Activated T-cell treated with anti-CD3 and anti-CD28 coated beads for 24 hours (primary cell): ENCODE measurements at places on chromosomes 16 and 17.

DNA sequence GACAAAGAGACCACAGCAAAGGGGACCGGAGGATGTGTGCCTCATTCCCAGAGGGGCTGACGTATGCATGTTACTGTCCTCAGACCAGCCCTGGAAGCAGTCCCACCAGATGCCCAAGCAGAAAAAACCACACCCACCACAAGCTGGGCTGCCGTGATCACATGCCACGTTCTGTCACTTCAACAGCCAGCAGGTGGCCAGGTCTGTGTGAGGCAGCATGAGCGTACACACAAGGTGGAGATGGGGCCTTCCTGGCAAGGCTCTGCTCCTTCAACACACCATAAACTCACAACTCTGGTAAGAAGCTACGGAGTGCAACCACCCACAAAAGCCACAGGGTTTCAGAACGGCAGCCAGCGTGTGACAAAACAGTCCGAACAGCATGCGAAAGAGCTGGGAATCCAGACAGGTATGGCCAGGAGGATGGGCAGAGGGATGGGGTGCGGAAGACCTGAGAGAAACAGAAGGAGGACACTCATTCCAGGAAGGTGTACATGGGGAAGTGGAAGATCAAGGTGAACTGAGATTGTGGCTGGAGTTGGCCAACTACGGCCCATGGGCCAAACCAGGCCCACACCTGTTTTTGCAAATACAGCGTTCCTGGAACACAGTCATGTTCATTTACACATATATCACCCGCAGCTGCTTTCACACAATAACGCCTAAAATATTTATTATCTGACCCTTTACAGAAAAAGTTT lies 27.9 kb downstream of the MBTPS1 start:
- DNase-seq, result peak; percentile 37

GRCh38 chr16:19588661-19589060 lies 33.2 kb downstream of the VPS35L start:
- DNase-seq, result no peak

- no peak for DNase-seq
Observed at GRCh38 chr16:84847564-84848355, 28.0 kb downstream of the CRISPLD2 start.

GRCh38 chr16:77213542-77214106 lies 14.4 kb downstream of the SYCE1L start:
- no peak for DNase-seq

DNA sequence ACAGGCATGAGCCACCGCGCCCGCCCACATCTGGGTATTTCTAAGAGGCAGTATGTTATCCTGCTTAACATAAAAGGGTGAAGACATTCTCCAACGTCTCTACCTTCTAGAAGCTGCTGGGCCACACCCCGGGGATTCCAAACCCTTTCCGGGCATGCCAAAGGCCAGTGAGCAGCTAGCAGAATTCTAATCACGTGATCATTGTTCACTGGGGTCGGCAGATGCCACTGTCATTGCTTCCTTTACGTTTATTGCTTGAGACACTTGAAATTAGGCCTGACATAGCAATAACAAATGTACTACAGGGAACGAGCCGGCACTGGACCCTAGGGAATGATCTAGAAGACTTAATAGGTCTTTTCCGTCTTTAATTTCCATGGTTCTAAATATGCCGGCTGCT lies 141.2 kb upstream of the ZFHX3 start:
- DNase-seq, result no peak

DNA sequence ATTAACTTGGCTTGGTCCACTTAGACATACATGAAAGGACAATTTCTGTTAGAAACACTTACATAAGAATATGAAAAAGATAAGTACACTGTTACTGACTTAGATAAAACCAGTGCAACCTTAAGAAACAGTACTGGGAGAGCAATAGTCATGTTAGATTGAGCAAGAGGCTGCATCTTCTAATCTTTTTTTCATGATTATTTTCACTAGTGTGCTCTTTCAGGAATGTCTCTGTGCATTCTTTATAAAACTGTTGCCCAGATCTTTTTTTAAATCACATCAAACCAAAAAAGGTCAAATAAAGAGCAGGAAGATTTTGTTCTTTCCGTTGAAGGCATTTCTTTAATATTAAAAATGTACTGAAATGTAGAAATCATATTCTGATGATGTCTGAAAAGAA lies 100.7 kb upstream of the AXIN2 start:
- DNase-seq, result no peak

DNA sequence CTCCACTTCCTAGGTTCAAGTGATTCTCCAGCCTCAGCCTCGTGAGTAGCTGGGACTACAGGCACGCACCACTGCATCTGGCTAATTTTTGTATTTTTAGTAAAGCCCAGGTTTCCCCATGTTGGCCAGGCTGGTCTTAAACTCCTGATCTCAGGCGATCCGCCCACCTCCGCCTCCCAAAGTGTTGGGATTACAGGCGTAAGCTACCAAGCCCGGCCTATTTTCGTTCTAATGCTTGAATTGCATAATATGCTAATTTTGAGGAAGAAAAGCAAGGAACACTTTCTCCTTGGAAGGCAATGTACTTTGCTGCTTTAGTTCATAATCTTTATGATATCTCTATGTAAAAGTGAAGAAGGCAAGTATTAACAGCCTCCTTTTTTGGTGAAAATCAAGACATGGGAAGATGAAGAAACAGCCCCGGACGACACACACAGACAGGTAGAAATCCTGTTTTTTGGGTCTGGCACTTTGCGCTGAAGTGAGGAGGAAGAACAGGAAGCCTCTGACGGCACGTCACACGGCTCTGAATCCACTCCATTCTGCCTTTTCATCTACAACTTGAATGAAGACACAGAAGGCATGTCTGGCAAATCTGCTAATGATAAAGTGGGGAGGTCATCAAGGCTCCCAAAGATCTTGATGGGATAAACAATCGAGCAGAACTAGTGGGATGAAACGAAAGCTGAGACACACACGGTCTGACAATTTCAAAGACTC lies 24.9 kb downstream of the VPS53 start:
- DNase-seq, result no peak

GRCh38 chr17:76276461-76277299 lies 11.5 kb downstream of the UBALD2 start:
- no peak for DNase-seq

DNA sequence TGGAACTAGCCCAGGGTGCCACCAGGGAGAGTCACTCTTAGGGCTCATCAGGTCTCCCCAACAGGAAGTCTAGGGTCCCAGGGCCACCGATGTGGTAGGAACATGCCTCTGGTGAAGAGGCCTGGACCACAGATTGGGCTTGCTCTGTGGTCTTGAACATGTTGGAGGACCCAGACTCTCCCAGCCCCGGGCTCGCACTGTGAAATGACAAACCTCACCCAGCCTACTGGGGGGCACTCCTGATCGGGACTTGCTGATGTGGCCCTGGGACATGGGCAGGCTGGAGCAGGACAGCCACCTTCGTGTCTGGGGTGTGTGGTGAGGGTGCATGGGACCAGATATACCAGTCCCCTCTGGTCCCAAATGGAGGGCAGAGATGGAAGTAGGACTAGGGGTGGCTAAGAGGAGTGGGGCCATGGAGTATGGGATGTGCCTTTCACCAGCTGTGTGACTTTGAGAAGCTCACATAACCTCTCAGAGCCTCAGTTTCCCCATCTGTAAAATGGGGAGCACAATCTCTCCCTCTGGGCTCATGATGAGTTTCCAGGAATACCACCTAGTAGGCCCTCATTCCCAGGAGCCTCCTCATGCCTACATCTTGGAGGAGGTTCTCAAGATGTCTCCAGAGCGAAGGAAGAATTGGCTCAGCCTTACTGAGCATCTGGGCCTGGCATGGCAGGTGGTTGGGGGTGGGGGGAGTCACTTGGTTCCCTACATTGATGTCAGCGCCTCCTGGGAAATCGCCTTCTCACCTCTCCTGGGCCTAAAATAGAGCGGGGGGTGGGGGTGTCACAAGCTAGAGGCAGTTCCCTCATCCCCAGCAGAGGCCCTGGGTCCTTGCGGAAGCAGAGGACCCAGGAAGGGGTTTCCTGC lies 1.5 kb upstream of the ADAM11 start:
- DNase-seq, result no peak

DNA sequence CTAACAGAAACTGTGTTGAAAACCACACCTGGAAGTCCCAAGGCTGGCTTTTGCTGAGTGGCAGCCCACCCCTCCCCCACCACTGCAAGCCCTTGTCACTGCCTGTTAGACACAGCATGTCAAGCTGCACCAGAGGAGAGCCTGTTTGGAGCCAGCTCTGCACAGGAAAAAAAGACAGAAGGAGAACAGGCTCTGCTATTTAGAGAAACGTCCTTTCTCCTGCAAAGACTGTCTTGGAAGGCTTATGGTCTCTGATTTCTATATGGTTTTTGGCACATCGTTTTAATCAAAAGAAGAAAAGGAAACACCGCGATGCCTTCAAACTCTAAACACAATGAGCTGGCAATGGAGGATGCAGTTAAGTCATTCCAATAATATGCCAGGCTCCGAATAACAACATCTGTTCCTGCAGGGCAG lies 275.5 kb downstream of the MAP2K4 start:
- DNase-seq, result no peak

DNA sequence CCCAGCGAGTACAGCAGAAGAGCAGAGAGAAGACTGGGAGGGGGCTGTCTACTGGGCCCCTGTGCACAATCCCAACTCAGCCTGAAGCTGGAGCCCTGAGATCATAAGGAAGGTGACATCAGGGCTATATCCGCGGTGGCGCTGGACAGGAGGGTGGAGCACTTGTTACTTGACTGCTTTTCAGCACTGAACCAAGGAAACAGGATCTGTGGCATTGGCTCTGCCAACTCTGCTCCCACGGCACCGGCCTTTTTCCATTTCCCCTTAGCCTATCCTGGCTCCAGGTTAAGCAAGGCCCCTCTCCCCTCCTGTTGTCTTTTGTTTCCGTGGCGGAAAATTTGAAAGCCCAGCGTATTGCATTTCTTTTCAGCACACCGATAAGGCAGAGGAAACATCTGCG lies 125.0 kb upstream of the IRX3 start:
- DNase-seq, result no peak

- no peak for DNase-seq
Observed at GRCh38 chr16:87921236-87921773, 15.0 kb downstream of the CA5A start.

DNA sequence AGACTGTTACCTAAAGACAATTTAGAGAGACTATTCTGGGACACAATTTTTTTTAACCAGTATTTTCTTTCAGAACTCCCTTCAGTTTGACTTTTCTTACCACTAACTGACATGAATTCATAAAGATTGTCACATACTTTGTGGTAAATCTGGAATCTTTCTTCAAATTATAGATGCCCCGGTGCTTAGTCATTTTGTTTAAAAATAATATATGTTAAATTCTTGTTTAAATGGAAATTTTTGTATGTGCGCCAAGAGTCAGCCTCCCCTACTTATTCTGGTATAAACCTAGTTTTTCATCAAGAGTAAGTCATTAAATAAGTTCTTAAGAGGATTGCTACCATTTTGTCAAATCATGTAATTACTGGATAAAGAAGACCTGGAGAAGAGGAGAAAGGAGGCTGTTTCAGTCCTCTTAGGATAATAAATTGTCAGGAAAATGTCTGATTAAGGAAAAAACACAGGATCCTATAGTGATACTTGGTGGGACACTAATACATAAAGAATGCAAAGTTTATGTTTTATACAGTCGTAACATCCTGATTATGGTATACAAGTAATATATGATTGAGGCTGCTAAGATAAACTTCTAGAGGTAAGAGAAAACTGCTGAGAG lies 424.4 kb downstream of the PMP22 start:
- DNase-seq, result no peak

DNA sequence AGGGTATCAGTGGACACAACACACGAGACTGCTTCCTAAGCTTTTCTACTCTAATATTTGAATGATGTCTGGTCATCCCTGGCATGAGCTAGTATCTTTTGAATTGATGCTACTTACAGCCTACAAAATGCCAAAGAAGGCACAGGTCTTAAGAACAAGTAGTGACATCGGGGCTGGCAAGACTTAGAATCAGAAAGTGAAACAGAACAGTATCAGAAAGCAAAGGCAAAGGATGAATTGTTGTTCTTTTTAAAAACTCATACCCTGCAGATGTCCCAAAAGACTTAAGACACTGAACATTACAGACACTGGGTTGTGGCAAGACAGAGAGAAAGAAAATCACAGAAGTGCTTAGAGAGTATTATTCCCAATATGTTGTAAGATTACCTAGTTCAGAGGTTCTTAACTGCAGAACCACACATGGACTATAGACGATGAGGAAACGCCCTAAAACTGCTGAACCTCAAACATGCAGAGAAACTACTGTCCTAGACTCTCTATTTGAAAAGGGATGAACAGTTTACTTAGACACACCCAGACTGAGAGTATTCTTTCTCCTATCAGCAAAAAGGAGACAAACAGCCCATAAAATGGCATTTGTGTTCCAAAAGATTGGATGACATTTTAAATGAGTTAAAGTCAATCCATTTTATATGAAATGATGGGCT lies 12.5 kb downstream of the ZNF19 start:
- no peak for DNase-seq

DNA sequence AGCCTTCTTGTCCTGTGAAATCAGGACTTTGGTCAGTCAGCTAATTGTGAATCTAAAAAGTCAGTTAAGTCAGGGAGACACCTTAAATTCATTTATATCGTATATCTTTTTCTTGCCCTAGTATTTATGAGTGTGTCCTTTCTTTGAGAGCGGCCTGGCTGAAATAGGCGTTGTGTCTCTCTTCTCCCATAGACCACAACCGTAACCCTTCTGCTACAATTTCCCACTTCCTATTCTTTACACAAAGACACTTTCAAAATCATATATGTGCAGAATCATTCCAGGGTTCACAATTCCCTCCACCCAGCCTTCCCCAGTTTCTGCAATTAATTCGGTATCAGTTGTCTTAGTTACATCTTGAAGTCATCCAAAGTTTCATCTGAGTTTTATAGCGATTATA lies 14.0 kb upstream of the COTL1 start:
- no peak for DNase-seq

- no peak for DNase-seq
Observed at GRCh38 chr17:73641826-73642600, 2.2 kb downstream of the SDK2 start.

- DNase-seq, result no peak
Observed at GRCh38 chr17:36498560-36499300, 12.2 kb downstream of the ZNHIT3 start.

DNA sequence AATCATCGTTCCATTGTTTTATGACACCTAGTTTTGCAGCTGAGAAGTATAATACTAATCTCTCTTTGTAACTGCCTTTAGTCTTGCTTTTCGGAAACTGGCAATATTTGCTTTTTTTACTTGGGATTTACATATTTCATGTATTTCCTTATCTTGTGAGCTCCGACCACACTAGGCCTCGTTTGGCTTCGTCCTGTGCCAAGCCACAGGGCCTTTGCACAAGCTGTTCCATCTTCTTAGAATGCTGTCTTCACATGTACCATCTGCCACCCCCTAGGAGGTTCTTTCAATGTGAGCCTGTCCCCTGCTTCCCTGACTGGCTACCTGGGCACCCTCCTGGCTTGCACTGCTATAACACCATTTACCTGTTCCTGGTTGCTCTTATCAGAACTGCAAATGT lies 77.2 kb downstream of the SHISA6 start:
- no peak for DNase-seq
